ENCODE measurements at places on chromosomes 3 and 15. TPM values are rescaled to one million over a fixed set of nuclear protein-coding genes. Genes with fewer than 3 reads are reported as not detected.

DNA sequence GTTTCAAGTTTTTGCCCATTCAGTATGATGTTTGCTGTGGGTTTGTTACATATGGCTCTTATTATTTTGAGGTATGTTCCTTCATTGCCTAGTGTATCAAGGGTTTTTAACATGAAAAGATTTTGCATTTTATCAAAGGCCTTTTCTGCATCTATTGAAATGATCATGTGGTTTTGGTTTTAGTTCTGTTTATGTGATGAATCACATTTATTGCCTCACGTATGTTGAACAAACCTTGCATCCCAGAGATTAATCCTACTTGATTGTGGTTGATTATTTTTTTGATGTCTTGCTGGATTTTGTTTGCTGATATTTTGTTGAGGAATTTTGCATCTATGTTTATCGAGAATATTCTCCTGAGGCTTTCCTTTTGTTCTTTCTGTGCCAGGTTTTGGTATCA is 39.4 kb downstream of the TMCO5A start:
- no peak for DNase-seq
- peaks cover 2% of the 10 kb centered on the region for H3K27me3 ChIP-seq
- H3K4me1 ChIP-seq, result no peaks in the 10 kb centered on the region
- H3K4me3 ChIP-seq, result no peak overlapping the region
- peaks cover 14% of the 10 kb centered on the region for H3K36me3 ChIP-seq
- no peak overlapping the region for H3K27ac ChIP-seq

DNA sequence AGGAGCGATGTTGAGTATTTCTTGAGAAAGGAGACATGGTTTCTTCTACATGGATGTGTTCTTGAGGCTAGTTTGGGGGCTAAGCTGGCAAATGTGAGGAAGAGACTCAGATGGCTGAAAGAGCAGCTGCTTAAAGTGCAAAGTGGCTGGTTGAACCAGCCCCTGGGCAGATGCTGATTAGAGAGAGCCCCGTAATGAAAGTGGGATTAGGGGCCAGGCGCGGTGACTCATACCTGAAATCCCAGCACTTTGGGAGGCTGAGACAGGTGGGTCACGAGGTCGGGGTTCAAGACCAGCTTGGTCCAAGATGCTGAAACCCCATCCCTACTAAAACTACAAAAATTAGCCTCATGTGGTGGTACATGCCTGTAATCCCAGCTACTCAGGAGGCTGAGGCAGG is 75.0 kb upstream of the GCNT3 start:
- H3K27me3 ChIP-seq, result peaks cover 2% of the 10 kb centered on the region
- no peaks in the 10 kb centered on the region for H3K4me1 ChIP-seq
- DNase-seq, result no peak

- no peaks in the 10 kb centered on the region for H3K36me3 ChIP-seq
- H3K4me3 ChIP-seq, result no peak overlapping the region
- peak overlapping the region; percentile 25 for H3K27ac ChIP-seq
- DNase-seq, result no peak
Measured at GRCh38 chr3:178172121-178172520, 364.1 kb upstream of the KCNMB2 start.

GRCh38 chr15:48802867-48803266 is 8.0 kb downstream of the CEP152 start:
- H3K4me1 ChIP-seq, result peaks cover 50% of the 10 kb centered on the region
- DNase-seq, result no peak
- H3K36me3 ChIP-seq, result no peaks in the 10 kb centered on the region
- no peak overlapping the region for H3K27ac ChIP-seq
- peaks cover 4% of the 10 kb centered on the region for H3K27me3 ChIP-seq
- H3K4me3 ChIP-seq, result no peak overlapping the region

Gene TICRR
- total RNA-seq, result 2.7 TPM

DNA sequence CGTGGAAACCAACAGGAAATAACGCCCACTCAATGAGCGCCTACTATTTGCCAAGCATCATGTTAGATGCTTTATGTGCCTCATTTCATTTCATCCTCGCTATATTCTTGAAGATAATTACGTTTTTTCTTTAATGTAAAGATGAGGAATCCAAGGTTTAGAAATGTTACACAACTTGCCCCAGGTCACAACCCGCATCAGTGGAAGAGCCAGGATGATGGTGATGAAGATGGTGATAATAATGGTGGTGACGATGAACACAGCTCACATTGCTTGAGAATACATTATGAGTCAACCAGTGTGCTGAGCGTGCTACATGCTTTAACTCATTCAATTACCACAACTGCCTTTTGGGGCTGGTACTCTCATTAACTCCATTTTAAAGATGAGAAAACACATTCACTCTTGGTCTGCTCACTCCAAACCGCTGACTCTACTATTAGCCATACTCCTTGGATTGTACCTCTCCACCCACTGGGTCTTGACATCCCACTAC is 21.5 kb upstream of the MYO1E start:
- no peak overlapping the region for H3K27ac ChIP-seq
- no peaks in the 10 kb centered on the region for H3K36me3 ChIP-seq
- H3K4me3 ChIP-seq, result no peak overlapping the region
- DNase-seq, result no peak
- H3K4me1 ChIP-seq, result peaks cover 2% of the 10 kb centered on the region

- no peaks in the 10 kb centered on the region for H3K4me1 ChIP-seq
- no peaks in the 10 kb centered on the region for H3K36me3 ChIP-seq
- no peak for DNase-seq
- no peak overlapping the region for H3K27ac ChIP-seq
Measured at GRCh38 chr15:60875681-60876080, 353.4 kb downstream of the RORA start.

Gene CLSTN2
- total RNA-seq, result 3.1 TPM

DNA sequence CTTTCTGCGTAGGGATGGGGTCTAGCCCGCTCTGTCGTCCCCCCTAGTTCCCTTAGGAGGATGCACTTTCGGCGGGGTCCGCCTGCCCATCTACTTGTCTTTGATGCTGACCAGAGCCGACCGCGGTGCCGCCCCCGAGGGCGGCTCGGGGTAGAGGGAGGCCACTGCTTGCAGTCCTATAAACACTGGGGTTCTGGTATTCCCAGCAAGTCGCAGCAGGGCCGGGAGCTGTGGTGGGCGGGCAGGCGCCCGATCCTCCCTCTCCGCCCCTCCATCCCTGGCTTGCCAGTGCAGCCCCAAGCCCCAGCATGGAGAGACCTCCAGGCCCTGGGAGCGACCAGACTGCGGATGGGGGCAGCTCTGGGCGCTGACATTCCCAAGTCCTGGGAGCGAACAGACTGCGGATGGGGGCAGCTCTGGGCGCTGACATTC is 830 bp downstream of the SEMA4B start:
- peaks cover 5% of the 10 kb centered on the region for H3K4me1 ChIP-seq
- H3K27ac ChIP-seq, result peak overlapping the region; percentile 80

- no peak overlapping the region for H3K4me3 ChIP-seq
- H3K36me3 ChIP-seq, result peaks cover 4% of the 10 kb centered on the region
- no peaks in the 10 kb centered on the region for H3K4me1 ChIP-seq
- no peak for DNase-seq
- no peaks in the 10 kb centered on the region for H3K27me3 ChIP-seq
- H3K27ac ChIP-seq, result no peak overlapping the region
Measured at GRCh38 chr15:71237456-71238188, 122.4 kb downstream of the THSD4 start.

Gene SELENOK
- total RNA-seq, result 39.4 TPM

- no peaks in the 10 kb centered on the region for H3K4me1 ChIP-seq
- H3K36me3 ChIP-seq, result no peaks in the 10 kb centered on the region
- no peak overlapping the region for H3K27ac ChIP-seq
- H3K4me3 ChIP-seq, result no peak overlapping the region
Measured at GRCh38 chr3:110684466-110684865, 387.1 kb upstream of the NECTIN3 start.

Gene LAMB2
- total RNA-seq, result 16.6 TPM

Gene FANCD2OS
- total RNA-seq, result not detected

DNA sequence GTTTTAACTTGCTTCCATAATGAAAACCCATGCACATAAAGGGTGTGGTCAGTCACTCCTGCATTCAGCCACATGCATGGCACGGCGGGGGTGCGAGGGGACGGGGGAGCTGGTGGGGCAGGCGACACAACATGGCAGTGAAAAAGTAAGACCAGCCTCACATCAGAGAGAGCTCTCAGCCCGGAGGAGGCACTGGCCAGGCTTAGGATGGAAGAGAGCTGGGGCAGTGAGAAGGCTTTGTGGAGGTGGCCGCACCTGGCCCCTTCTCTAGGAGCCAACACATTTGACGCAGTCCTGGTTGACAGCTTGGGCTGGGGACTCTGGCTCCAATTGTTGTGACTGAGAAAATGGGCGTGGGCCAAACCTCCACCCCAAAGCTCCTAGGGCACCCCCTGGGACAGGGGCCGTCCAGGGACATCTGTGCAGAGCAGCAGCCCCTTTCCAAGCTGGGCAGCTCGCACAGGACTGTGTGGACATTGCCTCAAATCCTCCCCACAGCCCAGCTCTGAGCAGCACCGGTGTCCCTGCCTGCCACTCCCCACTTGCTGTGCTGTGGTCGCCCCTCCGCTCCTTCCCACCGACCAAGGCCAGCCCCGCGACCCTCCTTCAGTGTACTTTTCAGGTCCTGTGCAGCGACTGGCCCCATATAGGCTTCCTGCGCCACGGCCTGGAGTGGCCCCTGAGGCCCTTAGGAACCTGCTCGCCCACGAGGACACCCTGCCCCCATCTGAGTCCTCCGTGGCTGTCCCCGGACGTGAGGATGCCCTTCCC is 126.0 kb upstream of the IQSEC1 start:
- peaks cover 2% of the 10 kb centered on the region for H3K27me3 ChIP-seq
- H3K27ac ChIP-seq, result no peak overlapping the region
- no peak for DNase-seq
- H3K4me3 ChIP-seq, result no peak overlapping the region
- H3K36me3 ChIP-seq, result no peaks in the 10 kb centered on the region

GRCh38 chr15:96365781-96366525 is 35.5 kb downstream of the NR2F2 start:
- H3K4me3 ChIP-seq, result no peak overlapping the region
- no peak overlapping the region for H3K27ac ChIP-seq
- H3K27me3 ChIP-seq, result peaks cover 48% of the 10 kb centered on the region
- no peaks in the 10 kb centered on the region for H3K36me3 ChIP-seq
- DNase-seq, result no peak

DNA sequence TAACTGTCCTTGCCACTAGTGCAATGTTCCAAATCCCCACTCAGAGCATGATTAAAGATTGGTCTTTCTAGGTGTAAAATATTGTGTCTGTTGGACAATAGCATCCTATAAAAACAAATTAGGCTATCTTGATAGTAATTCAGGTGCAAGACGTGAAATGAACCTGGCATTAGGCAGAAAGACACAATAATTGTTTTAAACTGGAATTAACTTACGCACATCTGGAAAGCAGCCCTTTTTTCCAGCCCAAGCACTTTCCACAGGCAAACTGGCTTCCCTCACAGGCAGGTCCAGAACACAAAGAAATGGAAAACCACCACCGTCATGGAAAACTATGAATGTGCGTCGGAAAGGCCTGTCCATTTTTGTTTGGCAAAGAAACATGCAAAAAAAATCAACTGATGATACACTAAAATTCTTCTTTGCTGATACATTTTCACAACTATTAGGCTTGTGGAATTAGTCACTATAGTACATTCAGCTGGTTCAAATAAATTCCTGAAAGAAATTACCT is 474.7 kb upstream of the IL12A start:
- no peaks in the 10 kb centered on the region for H3K27me3 ChIP-seq
- H3K4me3 ChIP-seq, result no peak overlapping the region
- H3K27ac ChIP-seq, result no peak overlapping the region
- no peaks in the 10 kb centered on the region for H3K4me1 ChIP-seq
- no peak for DNase-seq

Gene ITGA11
- total RNA-seq, result 0.22 TPM

DNA sequence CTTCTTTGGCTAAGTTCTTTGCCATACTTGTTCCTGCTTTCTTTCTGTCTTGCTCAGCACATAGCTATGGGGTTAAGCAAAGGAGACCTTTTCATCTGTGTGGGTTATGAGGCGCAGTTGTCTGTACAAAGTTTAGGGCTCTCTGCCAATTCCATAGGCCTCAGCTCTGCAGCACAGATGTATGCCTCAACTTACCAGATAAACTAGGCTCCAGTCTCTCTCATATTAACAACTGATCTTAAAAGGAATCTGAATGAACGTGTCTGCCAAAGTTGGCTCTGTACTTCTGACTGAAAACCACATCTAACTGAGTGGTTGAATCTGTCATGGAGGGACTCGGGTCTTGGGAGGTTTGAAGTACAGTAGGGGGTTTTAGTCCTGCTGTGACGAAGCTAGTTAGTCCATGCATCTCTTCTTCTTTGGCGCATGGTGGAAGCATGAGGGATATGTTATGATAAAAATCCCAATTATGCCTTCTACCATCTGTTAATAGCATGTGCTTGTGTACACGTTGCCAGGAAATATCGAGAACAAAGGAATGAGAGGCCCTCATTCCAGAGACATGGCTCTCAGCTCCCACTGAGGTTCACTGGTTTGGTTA is 114.6 kb upstream of the TSC22D2 start:
- H3K27ac ChIP-seq, result no peak overlapping the region
- H3K27me3 ChIP-seq, result no peaks in the 10 kb centered on the region
- no peak for DNase-seq
- no peaks in the 10 kb centered on the region for H3K36me3 ChIP-seq
- no peaks in the 10 kb centered on the region for H3K4me1 ChIP-seq
- no peak overlapping the region for H3K4me3 ChIP-seq

GRCh38 chr3:186532598-186533072 is 11.5 kb downstream of the CRYGS start:
- H3K27ac ChIP-seq, result peak overlapping the region; percentile 88
- peak overlapping the region; percentile 23 for H3K4me3 ChIP-seq
- peaks cover 13% of the 10 kb centered on the region for H3K4me1 ChIP-seq
- H3K36me3 ChIP-seq, result peaks cover 4% of the 10 kb centered on the region

Data from glutamatergic neuron (in vitro differentiated cells).